ENCODE measurements at places on chromosomes 13 and 19.

DNA sequence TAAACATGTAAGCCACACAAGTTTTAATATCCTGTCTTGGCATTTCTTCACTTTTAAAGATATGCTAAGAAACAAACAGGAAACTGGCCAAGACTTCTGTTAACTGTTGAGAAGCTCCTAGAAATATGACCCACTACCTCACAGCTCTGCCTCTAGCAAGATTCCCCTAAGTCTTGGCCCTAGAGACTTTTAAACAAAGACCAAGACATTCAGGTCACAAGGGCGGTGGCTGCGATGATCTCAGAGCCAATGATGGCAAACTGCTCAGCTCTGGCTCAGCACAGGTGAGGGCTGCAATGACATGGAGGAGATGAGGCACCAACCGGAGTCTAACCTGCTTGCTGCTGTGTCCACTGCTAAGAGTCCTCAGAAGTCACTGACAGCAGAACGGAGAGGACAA is 114.8 kb downstream of the SUCLA2 start:
- no peak for DNase-seq

DNA sequence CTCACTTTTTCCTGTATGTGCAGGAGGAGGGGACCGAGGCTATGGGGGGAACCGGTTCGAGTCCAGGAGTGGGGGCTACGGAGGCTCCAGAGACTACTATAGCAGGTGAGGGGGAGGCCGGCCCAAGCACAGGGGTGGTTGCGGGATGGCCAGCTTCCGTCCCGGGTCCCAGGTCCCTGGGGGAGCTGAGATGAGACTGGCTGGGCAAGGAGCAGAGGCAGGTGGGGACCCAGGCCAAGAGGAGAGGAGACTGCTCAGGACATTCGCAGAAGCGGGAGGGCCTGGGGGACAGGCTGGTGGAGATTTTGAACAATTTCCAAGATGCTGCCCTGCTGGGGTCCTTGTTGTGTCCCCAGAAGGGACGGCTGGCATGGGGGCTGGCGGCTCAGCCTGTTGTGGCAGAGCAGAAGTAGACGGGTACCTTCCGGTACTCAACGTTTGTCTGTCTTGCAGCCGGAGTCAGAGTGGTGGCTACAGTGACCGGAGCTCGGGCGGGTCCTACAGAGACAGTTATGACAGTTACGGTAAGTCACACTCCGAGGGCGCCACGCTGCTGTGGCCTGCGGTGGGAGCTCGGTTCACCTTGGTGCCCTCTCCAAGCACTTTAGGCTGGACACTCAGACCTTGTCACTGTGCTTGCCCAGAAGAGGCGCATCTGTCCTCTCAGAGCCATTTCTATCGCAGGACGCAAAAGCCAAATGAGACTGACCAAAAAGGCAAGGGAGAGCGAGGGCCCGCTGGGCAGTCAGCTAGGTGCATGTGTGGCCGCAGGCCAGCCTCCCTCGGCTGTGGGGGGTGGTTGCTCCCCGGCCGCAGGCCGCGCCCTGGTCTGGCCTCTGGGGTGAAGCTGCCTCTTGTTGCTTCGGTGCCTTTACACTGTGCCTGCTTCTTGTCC is 2.6 kb downstream of the CIRBP start:
- DNase-seq, result no peak

DNA sequence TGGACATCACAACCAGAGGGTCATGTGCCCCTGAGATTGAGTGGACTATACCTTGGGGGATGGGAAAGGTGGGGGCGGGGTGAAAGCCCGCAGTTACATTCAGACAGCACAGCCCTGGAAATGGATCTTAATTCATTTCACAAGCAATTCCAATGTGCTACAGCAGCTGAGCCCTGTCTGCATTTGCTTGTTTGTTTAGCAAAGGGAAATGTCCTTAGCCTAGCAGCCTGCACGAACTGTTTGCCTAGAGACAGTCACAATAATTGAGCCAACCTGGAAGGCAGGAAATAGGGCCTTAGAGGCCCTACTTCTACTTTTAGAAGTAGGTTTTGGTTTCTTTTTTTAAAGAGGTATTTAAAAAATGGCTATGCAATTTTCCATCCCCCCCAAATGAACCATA is 177.3 kb upstream of the KL start:
- DNase-seq, result no peak

- DNase-seq, result no peak
These were observed 79.9 kb upstream of the MYCBP2 start for GRCh38 chr13:77406644-77407440.

- DNase-seq, result no peak
These were observed 87.0 kb upstream of the TRPC4 start for GRCh38 chr13:37956536-37956935.

- DNase-seq, result no peak
These were observed 115.5 kb downstream of the GGACT start for GRCh38 chr13:100473087-100473486.

- no peak for DNase-seq
These were observed 13.9 kb upstream of the HS6ST3 start for GRCh38 chr13:96075953-96076543.

DNA sequence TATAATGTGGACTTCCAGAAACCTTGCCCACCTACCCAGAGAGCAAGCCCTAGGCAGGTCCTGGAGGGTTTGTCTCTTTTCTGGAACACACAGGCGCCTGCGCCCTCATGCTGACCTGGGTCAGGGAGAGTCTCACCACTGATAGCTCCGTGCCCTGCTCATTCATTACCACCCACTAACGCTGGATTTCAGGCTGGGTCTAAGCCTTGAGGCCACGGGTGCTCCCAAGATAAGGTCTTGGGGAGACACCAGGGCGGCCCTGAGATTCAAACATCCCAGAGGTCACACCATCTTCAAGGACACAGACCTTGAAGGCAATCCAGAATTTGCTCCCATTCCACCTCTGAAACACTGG is 5.1 kb downstream of the S1PR2 start:
- DNase-seq, result no peak

DNA sequence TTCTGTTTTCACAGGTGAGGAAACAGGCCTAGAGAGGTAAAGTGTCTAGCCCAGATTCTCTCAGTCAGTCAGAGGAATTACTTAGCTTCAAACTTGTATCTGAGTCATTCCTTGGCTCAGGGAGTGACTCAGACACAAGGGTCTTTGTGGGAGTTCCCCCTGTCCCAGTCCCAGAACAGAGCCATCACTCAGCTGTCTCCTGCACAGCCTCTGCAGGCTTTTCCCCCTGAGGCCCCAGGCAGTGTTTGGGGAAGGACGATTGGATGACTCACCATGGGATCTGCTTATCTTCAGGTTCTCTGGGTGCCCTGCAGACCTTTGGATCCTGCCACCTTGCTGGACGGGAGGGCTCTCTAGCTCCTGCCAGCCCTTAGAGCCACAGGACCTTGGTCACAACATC is 13.2 kb downstream of the ZNF793 start:
- no peak for DNase-seq

GRCh38 chr13:36154567-36155291 is 23.5 kb upstream of the DCLK1 start:
- no peak for DNase-seq

DNA sequence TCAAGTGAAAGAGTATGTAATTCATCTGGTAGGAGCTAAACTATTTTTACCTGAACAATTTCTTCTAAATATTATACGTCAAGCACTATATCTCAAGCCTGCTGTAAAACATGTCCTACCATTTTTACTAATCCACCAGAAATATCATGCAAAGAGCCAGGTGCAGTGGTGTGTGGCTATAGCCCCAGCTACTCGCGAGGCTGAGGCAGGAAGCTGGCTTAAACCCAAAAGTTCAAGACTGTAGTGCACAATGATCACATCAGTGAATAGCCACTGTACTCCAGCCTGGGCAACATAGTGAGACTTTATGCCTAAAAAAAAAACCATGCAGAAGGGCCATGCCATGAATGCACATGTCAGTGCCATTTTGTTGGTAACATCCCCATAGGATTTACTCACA is 20.7 kb upstream of the CLN5 start:
- no peak for DNase-seq

GRCh38 chr13:27338816-27339215 is 68.2 kb downstream of the RASL11A start:
- no peak for DNase-seq

DNA sequence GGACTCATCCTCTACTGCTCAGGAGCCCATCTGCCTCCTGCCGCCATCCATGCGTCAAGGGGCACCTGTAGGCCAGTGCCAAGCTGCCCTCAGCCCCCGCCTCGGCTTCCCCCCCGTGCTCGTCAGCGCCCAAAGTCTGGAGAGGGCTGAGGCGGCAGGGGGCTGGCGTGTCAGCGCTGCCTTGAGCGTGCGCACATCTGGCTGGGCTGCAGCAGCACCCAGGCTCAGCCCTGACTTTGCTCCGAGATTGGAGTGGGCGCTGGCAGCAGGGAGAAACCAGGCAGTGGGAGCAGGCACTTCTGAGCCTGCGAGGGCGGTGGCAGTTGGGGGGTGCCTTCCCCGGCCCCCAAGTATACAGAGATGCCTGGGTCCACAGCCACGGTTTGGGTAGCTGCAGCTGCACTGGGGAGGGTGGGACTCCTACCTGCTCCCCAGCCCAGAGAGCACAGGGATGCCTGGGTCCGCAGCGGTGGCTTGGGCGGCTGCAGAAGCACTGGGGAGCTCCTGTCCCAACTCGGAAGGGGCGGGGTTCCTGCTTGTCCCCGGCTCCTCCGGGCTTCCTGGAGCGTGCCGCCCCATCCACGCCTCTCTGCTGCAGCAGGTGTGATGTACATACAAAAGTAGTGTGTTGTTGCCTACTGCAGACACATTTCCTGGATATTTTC is 44.8 kb upstream of the LPAR6 start:
- DNase-seq, result no peak

DNA sequence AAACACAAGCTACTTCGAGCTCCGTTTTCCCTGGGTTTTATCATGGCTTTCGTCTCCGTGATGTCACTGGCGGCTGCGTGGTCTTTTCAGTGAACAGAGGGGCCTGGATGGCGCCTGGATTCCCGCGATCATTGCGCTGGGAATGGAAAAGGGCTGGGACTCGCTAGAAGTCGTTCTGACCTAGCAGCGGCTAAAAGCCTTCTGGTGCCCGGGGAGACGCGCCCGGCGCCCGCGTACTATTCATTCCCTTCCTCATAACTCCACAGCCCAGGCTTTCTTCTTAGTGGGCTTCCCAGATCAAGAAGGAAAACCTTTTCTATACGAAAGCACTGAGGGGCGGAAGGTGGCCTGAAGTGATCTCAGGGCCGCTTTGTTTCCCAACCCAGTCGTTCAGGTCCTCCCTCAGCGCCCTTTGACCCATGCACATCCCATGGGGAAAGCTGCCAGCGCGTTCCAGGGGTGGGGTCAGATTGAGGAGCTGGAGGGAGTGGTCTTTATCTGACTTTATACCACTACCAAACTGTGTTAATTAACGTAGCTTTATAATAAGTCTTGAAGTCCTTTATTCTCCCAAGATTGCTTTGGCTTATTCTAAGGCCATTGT is 96.6 kb downstream of the ELF1 start:
- DNase-seq, result no peak

- no peak for DNase-seq
These were observed 6.3 kb upstream of the CDK8 start for GRCh38 chr13:26247608-26248007.

GRCh38 chr19:37466277-37466797 is 907 bp downstream of the ZNF569 start:
- DNase-seq, result no peak

- no peak for DNase-seq
These were observed 11.2 kb downstream of the SLC1A5 start for GRCh38 chr19:46776927-46777911.

DNA sequence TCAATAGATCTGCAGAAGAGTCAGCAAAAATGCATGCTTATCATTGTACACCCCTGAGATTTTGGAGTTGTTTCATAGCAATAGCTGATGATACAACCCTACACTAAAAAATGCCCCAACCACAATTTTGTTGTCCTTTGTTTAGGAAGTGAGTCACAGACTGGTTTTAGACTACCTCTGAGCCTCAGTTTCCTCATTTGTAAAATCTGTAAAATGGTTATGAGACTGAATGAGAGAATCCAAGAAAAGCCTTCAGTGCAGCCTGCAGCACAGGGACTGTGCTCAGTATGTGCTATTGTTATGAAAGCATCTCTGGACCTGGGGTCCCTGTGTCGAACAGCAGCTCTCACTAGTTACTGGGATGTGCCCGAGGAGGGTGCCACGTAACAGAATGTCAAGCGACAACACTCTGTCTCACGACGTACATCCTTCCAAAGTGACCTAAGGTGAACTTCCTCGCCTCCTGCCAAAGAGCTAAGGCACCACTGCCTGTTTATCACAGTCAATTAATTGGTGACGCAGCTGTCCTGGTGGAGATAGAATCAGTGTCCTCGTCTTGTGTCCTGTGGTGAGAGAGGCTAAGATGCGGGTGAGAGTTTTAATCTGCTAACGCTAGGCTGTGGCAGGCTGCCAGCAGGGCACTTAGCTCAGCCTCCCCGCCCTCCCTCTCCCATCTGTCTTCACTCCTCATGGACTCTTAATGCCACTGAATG is 18.1 kb downstream of the DHRS12 start:
- no peak for DNase-seq

DNA sequence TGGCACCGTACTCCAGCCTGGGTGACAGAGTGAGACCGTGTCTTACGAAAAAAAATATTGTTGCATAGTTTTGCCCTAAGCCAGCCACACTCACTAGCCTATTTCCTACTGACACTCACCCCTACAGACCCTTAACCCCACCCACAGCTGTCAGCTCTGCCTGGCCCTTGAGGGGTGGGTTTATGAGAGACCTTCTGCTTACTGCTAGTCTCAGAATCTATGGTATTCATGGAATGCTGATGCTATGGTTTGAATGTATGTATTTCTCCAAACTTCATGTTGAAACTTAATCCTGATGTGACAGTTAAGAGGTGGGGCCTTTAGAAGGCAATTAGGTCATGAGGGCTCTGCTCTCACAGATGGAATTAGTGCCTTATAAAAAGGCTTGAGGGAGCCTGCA is 79.2 kb upstream of the LRCH1 start:
- DNase-seq, result no peak

GRCh38 chr13:40992678-40993518 is 26.2 kb downstream of the ELF1 start:
- DNase-seq, result no peak

- no peak for DNase-seq
These were observed 35.1 kb downstream of the MTMR6 start for GRCh38 chr13:25252225-25252624.

DNA sequence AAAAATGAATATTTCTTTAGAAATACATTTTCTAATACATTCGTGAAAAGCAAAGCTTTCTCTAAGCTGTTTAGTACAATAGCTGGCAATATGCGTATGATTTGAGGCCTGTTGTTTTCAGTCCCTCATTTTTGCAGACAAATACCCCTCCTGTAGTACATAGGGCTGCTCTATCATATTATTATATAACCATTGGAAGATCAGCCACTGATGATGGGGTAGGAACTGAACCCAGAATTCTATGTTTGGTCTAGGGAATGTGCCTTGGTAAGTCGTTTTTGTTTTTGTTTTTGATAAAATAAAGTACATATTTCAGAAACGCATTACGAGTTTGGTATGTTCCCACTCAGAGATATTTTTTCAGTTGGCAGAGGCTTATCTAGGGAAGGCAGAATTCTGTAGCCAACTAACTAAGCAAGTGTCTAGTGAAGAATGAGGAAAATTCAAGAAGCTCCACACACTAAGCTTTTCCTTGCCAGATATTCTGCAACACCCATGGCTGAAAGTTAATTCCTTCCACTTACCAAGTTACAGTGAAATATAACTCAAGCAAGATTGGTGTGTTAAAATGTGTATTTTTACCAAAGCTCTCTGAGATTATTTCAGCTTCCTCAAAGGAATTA is 656.9 kb upstream of the MIR17HG start:
- DNase-seq, result no peak

Measured in kidney capillary endothelial cell (primary cell).